ENCODE measurements at places on chromosomes 6 and 20.

- no peak for DNase-seq
Measured at GRCh38 chr6:149513915-149514314, 29.1 kb upstream of the ZC3H12D start.

DNA sequence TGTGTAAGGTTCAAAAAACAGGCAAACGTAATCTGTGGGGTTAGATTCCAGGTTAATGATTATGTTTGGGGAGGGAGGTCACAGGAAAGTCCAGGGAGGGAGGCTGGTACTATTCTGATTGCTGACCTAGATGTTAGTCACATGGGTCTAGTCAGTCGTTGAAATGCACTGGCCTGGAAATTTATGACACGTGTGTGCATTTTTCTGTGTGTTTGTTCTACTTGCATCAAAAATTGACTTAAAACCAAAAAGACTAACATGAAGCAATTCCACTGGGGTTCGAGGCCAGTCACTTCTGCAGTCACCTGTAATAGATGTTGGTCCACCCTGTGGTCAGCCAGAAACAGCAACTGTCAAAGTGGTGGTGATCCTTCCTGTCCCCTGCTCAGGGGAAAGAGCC lies 104.2 kb upstream of the MLN start:
- DNase-seq = peak; percentile 48

GRCh38 chr20:57480444-57481160 lies 44.3 kb downstream of the CTCFL start:
- peak; percentile 89 for DNase-seq

DNA sequence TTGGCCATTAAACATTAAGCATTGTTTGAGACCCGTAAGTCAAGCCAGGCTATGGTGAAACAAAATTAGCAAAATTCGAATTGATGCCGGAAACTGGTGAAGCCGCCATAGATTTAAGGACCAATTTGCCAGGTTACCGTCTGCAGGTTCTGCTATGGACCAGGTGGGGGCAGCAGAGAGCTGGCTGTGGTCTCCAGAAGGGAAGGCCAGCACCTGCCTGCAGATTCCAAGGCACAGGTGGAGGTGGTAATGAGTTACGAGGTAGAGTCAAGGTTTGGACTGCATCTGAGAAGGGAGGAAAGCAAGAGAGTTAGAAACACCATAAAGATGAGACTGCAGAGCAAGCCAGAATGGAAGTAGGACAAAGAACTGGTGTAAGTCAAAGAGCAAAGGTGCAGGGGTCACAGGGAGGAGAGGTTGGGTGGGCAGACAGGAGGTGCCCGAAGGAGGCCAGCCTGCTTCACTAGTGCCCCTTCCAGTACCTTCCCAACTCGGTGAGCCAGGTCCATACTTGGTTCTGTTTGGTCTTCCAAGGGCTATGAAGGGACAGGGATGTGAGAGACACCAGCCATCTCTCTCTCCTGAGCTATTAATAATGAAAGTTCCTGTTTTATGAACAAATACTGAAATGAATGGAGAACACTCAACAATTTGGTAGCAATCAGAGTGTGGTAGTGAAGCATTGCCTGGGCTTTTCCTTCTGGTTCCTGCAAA lies 131.6 kb upstream of the ESR1 start:
- peak; percentile 74 for DNase-seq

DNA sequence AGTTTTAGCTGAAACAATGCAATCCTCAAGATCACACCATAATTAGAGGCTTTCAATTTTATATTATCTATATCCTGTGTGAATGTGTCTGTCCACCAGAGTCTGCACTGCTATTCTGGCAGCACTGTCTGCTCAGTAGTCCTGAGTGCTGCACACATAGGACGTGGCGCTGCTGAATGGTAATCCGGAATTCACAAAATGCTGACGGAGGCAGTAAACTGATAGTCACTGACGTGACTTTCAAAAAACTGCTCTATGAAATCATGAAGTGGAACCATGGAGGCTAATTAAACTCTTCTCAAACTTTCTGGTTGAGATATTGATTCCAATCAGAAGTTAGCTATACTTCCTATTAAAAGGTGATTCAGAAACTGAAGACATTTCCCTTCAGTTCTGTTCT lies 190.8 kb upstream of the NOX3 start:
- no peak for DNase-seq

GRCh38 chr6:169189686-169190085 lies 64.0 kb downstream of the THBS2 start:
- no peak for DNase-seq

DNA sequence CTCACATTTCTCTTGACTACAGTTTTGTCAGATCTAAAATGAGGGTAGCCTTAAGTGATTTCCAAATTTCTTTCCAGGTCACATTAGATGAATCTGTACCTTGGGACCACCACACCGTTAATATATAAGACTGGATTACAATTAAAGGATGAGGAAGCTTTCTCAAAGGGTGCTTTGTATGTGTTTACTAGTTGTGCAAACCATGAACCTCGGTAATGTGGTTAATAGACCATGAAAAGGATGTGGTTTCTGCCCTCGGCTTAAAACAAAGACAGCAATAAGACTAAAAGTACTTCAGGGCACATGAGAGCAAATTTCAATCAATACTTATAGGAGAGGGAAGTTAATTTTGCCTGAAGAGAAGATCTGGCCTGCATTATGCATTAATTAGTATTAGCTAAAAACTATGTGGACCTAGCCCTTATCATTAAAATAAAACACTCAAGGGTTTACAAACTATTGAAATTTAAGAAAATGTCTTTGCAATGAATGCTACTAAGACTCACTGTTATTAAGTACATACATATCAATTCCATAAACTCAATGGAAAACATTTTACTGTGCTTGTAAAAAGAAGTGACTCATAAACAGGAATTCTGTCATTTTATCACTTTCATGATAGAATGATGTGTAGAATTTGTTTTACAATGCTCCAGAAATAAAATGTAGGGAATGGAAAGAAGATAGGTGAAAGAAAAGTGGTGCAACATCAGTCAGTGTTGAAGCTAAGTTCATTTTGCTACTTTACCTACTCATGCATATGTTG lies 936 bp upstream of the TMX4 start:
- peak; percentile 76 for DNase-seq

GRCh38 chr6:15426901-15427300 lies 181.0 kb downstream of the JARID2 start:
- no peak for DNase-seq

DNA sequence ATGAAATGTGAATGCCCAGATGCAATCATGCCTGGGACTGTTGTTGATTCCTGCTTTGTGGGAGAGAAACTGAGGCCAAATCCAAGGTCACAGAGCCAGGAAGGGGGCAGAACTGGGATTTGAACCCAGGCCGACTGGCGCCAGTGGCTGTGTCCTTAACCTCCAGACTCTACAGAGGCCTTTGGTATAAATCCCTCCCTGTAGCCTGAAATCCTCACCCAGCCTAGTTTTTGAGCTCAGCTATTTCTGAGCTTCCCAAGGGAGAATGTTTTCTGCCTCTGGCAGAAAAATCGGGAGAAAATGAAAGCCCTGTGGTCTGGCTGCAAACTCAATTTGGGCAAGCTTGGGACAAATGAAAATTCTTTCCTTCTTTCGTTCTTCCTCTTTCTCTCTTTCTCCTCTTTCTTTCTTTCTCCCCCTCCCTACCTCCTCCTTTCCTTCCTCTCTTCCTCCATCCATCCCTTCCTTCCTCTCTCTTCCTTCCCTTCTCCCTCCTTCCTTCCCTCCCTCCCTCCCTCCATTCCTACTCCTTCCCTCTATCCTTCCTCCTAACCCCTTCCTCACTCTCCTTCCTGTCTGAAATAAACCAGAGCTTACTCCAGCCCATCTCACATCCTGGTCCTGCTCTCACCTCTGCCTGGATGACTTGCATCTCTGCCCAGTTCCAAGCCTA lies 34.9 kb downstream of the SNAI1 start:
- DNase-seq = no peak

GRCh38 chr6:134373282-134373922 lies 55.5 kb upstream of the SGK1 start:
- DNase-seq = peak; percentile 86

DNA sequence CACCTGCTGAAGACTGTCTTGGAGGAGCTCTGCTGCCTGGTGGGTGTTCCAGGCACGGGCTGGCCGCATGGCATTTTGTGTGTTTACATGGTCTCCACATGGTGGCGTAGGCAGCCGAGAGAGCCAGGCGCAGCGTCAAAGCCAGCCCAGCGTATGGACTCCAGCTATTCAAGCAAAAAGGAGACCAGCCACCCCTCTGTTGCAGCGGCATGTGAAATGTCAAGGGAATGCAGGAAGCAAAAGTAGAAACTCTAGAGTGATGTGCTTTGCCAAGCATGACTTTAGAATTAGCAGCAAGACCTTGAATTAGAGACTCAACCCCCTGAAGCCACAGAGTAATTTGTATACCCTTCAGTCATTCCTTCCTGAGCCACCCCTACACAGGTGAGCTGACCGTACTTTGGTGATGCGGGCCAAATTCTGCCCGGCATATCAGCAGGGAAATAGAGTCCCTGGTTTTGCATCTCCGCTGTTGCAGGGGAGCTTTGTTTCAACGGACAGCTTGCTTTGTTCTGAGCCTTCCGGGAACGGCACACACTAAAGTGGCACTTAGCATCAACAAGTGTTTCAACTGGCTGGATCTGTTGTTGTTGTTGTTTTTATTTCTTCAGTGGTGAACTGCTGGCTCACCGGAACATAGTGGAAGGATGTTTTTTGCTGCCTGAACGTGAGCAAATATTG lies 48.5 kb downstream of the FNDC1 start:
- DNase-seq = peak; percentile 56

- DNase-seq = no peak
Measured at GRCh38 chr6:2917801-2918445, 14.8 kb upstream of the SERPINB9 start.
